Activated T-cell treated with anti-CD3 and anti-CD28 coated beads for 48 hours (primary cell): ENCODE measurements at places on chromosomes 6 and 20.

DNA sequence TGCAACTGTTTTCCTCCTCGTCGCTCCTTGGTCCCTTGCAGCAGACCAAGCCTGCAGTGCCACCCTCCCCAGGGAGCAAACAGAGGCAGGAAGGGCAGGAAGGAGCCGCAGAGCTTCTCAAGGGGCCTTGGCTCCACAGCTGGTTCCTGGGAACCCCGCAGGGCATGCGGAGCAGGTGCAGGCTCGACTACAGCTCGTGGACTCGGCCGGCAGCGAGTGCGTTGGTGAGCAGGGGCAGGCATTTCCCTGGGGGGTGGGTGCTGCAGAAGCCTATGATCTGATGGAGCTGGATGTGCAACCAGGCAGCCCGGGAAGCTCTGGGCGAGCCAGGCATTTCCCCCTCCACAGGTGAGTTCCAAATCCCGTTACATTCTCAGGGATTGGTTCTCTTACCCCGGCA lies 37.1 kb downstream of the FRMD1 start:
- no peak for DNase-seq

- no peak for DNase-seq
Measured at GRCh38 chr20:19327401-19327800, 115.0 kb downstream of the SLC24A3 start.

DNA sequence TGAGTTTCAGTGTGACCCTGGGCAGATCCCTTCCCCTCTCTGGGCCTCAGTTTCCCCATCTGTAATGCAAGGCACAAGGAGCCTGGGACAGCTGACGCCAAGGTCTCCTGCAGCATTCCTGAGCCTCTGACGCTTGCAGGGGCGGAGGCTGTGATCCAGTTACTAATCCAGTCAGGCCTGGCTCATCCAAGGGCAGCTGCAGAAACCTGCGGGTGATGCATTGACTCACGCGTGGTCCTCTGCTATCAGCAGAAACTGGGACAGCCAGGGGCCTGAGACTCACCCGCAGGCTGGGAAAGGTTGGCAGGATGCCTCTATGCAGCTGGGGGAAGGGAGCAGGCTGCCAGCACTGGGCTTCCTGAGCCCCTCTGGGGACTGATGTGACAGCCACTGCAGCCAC lies 65.0 kb upstream of the SIRPA start:
- no peak for DNase-seq

- no peak for DNase-seq
Measured at GRCh38 chr6:43468748-43469681, 8.4 kb upstream of the TJAP1 start.

DNA sequence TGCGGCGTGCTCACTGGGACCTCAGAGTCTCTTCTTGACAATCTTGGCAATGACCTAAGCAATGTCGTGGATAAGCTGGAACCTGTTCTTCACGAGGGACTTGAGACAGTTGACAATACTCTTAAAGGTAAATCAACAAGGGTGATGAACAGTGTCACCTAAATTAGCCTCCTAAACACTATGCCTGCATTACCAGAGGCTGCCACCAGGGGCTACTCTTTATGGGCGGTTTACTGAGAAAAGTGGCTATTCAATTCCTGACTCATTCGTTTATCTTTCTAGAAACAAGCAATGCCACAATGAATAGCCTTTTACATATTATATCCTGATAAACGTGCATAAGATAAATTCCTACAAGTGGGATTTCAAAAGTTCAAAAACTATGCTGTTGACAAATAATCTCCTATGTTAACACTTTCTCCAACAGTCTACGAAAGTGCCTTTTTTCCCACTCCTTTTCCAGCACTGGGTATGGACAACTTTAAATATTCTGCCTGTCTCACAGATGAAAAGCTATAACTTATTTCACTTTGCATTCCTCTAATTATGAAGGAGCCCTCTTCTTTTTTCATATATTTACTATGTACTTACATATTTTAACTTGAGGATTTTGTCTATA lies 1.3 kb downstream of the BPIFA2 start:
- peak; percentile 21 for DNase-seq

DNA sequence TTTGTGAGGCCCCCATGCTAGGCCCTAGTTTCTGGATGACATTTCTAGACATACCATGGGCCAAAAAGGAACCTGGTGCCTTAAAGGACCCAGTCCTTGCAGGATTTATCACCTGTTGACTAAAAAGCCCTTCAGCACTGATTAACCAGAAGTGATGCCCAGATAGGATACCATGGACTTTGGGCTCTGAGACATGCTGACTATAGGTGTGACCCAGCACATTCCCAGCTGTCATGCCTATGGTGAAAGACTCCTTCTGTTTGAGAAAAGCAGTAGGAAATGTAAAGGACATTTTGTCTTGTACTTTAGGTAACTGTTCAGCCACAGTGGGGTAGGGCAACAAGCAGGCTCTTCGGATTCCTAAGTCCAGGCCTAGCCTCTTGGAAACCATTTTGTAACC lies 724.2 kb downstream of the CD109 start:
- DNase-seq: no peak

DNA sequence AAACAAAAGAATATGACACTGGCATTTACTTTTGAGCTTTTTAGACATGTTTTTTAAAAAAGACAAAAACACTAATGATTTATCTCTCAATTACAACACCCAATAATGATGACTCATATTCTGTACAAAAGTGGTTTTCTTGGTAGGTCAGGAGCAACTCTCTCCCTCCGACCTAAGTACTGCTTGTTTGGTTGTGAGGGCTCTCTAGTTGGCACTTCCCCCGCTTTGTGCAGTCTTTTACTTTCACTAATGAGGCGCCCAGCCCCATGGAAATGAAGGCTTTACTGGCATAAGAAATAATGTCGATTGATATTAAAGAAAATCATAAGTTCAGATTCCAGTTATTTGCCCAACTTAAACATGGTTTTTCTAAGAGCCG lies 1.3 kb downstream of the KPNA5 start:
- DNase-seq: no peak

GRCh38 chr20:51379601-51380341 lies 162.7 kb downstream of the NFATC2 start:
- no peak for DNase-seq

GRCh38 chr20:62179162-62179504 lies 3.7 kb upstream of the MTG2 start:
- no peak for DNase-seq
